ENCODE measurements at places on chromosomes 6 and 20.

- DNase-seq = peak; percentile 24
These were observed 36.1 kb downstream of the GMDS start for GRCh38 chr6:2209226-2209809.

DNA sequence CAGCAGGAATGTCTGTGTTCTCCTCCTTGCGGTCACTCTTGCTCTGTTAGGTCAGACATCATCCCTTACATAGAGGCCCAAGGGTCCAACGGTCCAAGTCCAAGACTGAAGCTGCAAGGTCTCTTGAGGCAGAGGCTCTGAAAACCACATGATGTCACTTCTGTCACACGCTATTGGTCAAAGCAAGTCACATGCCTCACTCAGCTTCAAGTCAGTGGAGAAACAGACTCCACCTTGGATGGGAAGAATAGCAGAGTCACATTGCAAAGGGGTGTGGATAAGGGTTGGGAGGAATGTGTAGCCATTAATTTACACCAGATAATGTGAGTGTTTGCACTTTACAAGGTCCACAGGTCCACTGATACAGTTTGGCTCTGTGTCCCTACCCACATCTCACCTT is 17.5 kb downstream of the SLC52A3 start:
- DNase-seq = no peak

- DNase-seq = peak; percentile 46
These were observed 27.9 kb downstream of the SDCBP2 start for GRCh38 chr20:1301031-1301529.

- no peak for DNase-seq
These were observed 44.6 kb upstream of the GGTLC1 start for GRCh38 chr20:24033151-24033550.

DNA sequence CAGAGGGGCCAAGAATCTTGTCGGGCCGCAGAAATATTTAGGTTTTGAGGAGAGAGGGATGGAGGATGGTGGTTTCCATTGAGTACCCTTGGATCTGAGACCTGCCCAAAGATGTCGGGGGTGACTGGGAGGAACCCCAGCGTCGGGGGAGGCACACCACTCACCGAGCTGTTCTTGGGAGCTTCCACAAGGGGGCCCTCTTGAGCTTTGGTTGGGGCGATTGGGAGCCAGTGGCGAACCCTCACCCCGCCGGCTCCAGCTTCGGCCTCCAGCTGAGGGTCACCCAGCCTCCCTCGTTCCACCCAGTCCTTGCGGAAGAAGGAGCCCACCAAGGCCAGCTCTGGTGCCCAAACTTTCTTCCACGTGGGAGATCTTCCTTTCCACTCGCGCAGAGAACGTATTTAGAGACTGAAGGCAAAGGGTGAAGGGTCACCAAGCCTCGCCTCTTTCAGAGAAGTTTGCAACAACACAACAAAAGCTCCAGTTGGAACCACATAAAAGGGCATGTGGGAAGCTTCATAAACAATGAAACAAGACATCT is 33.6 kb downstream of the APCDD1L start:
- DNase-seq = peak; percentile 20

DNA sequence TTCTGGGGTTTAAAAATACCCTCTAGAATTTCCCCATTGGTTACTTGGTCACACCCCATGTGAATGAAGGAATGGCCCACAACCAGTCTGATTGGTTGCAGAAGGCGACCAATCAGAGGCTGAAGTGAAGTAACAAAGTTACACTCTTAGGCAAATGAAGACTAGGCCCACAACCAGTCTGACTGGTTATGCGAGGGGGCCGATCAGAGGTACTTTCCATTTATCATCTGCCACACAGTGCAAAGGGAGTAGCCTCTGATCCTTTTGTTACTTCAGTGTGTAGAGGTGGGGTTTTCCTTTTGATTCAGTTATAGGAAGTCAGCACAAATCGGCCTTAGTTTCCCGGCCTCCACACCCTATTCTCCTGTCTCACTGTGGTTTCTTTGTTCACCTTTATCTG is 61.2 kb upstream of the SGK1 start:
- no peak for DNase-seq

DNA sequence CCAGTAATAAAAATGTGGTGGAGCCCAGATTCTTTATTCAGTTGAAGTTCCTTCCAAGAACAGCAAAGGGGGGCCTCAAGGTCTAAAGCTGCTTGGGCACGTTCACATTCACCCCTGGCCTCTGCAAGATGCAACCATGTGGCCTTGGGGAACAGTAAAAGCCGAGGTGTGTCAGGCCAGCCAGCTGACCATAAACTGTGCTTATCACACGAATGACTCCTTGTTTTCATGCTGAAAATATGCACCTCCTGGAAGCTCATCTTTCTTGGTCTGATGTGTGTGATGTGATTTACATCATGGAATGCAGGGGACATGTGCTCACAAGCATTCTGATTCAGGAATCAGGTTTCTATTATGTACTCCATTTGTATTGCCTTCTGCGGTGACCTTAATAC is 211.6 kb upstream of the MARCKS start:
- DNase-seq = no peak

- no peak for DNase-seq
These were observed at the start of gene COL12A1 for GRCh38 chr6:75205776-75206575. Gene COL12A1 (minus strand): TSS chr6:75206053. CDS start chr6:75202792, 3,261 bp downstream.

GRCh38 chr6:47034926-47035325 is 7.2 kb downstream of the ADGRF1 start:
- no peak for DNase-seq

- no peak for DNase-seq
These were observed 48.6 kb downstream of the PSMB1 start for GRCh38 chr6:170504479-170504878.

- DNase-seq = no peak
These were observed 159.4 kb upstream of the MLN start for GRCh38 chr6:33963136-33963750.

DNA sequence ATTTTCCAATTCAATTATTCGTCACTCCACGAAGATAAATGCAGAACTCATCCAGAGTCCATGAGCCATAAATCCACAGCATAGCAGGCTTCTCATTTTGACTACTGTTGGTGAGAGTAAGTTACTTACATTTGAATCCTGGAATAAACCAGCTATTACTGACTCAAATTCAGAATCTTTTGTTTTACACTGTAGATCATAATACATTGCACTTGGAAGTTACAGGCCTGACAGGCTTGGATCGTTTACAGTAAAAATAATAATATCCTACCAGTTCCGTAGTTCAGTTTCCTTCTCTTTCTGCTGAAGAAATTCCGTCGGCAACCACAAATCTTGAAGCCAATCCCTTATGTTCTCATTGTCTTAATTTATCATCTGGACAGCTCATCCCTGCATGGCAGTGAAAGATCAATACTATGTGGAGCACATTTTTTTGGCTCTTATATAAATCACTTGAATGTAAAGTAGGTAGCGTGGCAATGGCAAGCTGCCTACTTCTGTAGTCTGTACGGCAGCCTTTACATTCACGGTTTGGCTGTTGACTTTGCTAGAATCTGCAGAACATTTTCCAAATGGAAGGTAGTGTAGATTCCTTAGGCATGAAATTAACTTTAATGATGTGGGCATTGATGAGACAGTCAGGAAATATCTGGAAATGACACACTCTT is 142.9 kb downstream of the WDR27 start:
- DNase-seq = no peak

DNA sequence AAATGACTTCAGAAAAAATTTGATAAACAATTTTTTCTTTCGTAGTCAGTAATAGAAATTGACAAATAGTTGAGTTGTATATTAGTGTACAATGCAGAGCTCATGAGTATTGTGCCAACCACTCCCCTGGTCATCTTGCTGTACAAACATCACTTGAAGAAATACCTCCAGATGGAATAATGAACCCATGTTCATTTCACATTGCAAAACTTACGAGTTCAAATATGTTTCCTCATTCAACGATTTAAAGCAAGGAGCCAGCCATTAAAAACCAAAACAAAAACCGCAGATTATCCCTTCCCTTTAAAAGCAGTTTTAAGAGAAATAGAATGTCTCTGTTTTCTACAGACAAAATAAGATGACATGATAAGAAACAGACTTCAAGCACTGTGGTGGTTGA is 62.5 kb downstream of the RALGAPA2 start:
- DNase-seq = no peak

DNA sequence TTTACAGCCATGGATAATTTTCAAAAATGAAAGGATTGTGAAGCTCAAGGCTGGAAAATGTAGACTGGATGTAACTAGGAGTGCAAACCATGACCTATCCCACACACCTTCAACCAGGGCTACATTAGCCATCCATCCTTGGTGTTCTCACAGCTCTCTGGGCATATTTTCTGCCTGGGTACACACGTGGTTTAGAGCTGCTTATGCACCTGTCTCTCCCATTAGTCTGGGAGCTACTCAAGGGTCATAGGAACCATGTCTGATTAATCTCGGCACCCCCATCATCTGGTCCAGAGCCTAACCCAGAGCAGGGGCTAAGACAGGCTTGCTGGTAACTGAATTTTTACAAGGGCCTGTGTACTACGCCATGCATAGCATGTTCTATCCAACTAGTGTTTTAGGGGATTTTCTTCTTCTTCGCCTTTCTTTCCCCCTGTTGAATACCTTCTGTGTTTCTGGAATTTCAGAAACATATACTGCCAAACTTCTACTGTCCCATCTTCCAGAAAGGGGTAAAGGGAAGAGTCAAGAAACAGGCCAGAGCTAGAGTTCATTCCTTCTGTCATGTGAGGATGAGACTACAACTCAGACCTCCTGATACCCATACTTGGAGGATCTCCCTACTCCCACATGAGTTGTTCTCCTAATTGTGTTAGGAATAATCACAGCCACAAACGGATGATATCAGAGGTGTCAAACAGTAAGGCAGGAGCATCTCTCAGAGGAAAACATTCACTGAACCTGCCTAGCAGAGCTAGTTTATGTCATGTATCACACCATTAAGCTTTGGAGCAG is 25.4 kb upstream of the FAM83C start:
- no peak for DNase-seq

GRCh38 chr6:160321729-160322505 is 26.3 kb upstream of the SLC22A3 start:
- DNase-seq = no peak

- DNase-seq = no peak
These were observed 303.1 kb upstream of the CDYL start for GRCh38 chr6:4472969-4473642.

GRCh38 chr20:16562259-16562658 is 11.0 kb downstream of the KIF16B start:
- DNase-seq = no peak

GRCh38 chr6:654136-654535 is 2.8 kb downstream of the HUS1B start:
- no peak for DNase-seq

- DNase-seq = peak; percentile 7
These were observed 3.3 kb downstream of the PLN start for GRCh38 chr6:118551063-118552053.

DNA sequence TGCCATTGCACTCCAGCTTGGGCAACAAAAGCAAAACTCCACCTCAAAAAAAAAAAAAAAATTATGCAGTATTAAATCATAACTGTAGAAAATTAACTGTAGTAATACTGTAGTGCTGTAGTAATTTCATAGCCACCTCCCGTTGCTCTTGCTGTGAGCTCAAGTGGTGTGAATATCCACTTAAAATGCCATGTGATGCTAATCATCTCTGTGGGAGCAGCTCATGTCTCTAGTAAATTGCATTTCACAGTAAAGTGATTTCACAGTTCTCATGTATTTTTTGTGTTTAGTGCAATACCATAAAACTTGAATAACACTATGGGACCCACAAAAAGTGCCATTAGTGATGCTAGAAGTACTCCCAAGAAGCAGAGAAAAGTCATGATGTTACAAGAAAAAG is 14.4 kb upstream of the FAM217A start:
- no peak for DNase-seq

- no peak for DNase-seq
These were observed 209.3 kb upstream of the PDE10A start for GRCh38 chr6:165872311-165872710.

DNA sequence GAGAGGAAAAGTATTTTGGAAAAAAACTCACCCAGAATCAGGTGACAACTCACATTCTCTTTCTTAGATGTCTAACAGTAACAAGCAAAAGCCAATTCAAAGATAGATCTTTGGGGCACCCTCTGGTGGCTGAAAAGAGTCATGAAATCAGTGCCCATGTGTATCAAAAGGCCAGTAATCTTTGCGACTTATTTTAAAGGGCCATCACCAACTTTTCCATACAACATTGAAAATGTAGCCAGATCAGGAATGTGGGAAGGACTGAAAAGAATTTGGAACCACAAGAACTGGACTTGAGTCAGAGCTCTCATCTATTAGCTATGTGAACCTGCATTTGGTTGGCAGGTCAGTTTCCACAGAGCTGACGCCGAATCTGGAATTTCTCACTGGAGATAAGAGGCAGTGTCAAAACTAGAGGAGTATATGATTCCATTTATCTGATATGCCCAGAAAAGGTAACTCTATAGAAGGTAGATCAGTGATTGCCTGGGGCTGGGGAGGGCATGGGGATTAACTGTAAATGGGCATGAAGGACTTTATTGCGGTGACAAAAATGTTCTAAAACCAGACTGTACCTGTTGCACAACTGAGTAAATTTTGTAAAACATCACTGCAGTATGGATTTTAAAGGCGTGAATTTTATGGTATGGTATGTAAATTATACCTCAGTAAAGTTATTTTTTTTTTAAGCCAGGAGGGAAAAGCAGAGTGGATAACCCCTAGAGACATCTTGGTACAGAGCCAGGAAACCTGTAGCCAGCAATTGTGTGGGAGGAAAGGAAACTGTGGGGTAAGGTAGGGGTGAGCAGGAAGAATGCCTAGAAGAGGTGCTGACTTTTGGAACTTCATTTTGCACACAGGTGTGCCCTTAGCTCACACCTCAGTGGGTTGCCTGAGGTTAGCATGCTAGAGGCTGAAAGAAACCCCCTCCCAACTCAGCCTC is 117.1 kb upstream of the ASF1A start:
- DNase-seq = peak; percentile 65

GRCh38 chr20:43284486-43284885 is 94.8 kb upstream of the PTPRT start:
- DNase-seq = no peak

DNA sequence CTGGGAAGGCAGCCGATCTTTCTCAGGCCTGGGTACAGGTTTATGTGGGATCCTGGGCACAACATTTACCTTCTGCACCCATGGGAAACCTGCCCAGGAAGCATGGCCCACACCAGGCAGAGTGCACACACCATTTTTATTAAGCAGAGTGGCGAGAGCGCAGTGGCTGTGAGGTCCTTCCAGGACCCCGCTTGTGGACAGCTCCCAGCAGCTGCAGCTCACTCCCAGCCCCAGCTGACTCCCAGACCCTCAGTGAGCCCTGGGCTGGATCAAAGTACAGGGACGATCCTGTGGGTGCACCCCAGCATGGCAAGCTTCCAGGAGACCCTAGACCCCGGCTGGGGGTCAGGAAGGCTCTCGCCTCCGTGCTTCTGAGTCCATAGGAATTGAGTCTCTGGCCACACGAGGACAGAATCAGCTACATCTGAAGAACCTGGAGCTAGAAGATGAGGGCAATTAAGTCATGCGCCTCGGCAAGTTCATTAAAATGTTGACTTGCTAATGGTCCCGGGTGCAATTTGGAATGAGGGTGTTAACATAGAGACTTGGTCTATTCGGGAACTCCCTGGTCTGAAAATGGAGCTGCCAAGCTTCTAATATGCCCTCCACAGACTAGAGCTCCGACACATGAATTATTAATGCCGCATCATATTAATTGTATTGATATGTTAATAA is 65.4 kb upstream of the SLCO4A1 start:
- DNase-seq = no peak

Measured in activated gamma-delta T cell treated with Interleukin-2 at 50 U/mL for 16 hours (primary cell).